ENCODE measurements at places on chromosomes 4 and X.

DNA sequence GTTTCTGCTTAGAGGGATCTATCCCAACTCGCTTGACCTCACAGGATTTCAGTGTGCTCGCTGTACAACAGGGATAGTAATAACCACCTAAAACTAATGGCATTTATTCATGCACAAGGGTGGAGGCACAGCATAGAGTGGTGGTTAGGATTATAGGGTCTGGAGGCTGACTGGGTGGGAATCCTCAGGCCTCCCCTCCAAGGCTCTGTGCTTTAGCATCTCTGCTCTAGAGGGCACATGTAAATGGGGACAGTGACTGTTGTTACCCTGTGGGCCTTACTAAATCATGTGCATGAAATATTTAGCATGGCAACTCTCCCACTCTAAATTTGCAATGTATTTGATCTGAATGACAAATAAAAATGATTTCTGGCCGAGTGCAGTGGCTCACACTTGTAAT, 29.2 kb downstream of the VCX2 start:
- DNase-seq: no peak

DNA sequence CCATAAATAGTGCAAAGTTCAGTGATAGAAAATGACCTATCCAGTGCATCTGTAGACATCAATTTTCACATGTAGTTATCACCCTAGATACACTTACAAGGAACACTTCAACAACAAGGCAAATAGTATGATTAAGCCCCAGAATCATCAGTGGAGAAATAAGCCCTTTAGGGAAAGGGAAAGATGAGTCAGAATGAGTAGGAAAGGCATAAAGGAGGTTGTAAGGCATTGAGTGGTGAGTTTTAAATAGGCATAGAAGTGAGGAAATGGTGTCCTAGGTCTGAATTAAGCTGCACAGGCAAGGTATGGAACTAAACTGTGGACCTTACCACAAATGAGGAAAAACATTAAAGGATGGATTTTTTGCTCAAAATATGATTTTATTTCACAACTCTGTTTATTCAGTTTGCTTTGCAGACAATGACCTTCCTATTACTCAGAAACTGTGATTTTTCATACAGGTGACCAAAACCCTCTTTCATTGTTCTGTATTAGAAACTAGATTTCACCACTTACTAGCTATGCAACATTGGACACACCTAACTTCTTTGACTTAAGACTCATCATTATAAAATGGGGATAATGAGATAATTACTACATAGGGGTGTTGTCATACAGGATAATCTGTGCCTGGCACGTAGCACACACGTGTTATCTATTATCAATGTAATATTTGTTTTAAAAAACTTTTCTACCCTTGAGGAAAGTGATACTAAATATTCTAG, 57.0 kb upstream of the MAP9 start:
- no peak for DNase-seq

- no peak for DNase-seq
Observed at GRCh38 chr4:181938631-181939030, 304.6 kb upstream of the TENM3 start.

DNA sequence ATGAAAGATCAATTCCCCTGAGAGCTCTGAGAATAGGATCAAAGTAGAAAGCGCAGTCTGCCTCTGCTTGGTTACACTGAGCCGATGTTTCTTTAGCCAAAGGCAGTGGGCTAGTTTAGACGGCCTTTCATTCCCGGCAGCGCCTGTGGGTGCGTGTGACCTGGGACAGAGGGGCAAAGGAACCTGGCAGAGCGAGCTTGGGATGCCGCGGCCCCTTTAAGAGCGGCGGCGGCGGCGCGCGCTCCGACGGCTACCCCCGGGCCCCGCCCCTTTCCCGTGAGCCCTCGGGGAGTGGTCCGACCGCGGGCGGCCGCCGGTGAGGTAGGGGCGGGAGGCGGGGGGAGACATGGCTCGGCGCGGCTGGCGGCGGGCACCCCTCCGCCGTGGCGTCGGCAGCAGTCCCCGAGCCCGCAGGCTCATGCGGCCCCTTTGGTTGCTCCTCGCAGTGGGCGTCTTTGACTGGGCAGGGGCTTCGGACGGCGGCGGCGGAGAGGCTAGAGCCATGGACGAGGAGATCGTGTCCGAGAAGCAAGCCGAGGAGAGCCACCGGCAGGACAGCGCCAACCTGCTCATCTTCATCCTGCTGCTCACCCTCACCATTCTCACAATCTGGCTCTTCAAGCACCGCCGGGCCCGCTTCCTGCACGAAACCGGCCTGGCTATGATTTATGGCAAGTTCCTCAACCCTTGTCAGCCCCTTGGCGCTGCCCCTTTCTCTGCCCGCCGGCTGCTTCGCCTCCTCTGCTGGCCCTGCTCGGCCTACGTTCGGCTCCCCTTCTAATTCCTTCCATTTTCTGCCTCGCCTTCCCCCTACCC, at the start of gene SLC9A6:
Gene SLC9A6, plus strand, starts transcription at position 279 of the 816 bp plus-strand sequence. Its CDS starts 224 bp downstream, at position 503.
- DNase-seq: peak; percentile 75

- no peak for DNase-seq
Observed at GRCh38 chr4:38189445-38189844, 229.2 kb downstream of the PTTG2 start.

- DNase-seq: no peak
Observed at GRCh38 chrX:40988100-40988499, 97.1 kb upstream of the USP9X start.

GRCh38 chrX:153816831-153817690, 13.3 kb downstream of the PDZD4 start:
- no peak for DNase-seq

DNA sequence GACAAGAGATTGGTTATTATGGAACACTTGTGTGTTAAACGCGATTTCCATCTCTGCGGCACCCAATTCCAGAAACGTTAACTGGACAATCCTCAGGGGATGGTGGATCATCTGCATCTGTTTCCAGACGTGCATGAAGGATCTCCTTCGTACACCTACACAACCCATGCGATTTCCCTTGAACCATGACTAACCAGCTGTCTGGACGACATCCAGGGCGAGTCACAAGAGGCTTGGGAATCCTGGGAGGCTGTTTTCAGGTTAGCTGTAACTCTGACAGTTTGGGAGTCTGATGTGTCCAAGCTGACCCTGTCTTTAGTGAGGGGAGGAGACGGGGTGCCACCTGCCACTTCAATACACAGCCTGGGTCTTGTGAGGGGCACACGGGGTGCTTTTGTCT, 84.5 kb downstream of the GATB start:
- DNase-seq: peak; percentile 31

DNA sequence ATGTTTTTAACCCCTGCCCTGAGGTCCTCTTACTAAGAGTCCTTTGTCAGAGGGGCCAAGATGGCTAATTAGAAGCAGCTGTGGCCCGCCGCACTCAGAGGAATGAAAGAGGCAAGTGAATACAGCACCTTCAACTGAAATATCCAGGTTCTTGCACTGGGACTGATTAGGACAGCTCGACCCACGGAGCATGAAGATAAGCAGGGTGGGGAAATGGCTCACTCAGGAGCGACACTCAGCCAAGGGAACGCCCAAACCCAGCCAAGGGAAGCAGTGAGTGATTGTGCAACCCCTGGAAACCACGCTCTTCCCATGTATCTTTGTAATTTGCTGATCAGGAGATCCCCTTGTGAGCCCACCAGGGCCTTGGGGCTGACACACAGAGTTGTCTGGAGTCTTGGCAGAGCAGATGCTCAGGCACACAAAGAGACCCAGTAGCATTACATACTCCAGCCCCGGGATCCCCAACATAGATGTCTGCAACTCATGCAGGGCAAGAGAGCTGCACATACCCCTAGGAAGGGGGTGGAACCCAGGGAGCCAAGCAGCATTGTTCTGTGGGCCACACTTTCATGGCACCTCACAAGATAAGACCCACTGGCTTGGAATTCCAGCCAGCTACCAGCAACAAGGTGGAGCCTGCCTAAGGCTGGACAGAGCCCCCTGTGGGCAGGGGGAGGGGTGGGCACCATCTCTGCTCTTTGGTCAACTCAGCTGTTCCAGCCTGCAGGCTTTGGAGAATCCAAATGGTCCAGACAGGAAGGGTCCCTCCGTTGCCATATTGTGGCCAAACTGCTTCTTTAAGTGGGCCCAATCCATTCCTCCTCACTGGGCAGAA, 23.3 kb downstream of the F8A3 start:
- no peak for DNase-seq

DNA sequence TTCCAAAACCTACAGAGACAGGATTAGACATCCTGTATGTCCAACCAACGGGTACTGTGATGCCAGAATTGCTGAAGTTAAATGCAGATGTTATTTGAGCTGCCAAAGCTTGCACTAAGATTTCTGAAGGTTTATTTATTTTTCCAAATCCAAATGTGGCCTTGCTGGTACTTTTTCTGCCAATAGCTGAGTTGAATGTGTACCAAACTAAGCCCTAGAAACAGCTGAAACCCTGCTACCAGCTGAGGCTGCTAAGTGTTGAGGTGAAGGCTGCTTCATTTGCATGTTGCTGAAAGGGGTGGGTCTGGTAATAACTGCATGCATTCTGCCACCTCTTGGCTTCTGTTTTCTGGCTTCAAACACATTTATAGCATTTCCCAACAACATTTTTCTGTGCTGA, 366.5 kb downstream of the FAT4 start:
- DNase-seq: no peak

- DNase-seq: no peak
Observed at GRCh38 chr4:31204874-31205273, 484.7 kb downstream of the PCDH7 start.

DNA sequence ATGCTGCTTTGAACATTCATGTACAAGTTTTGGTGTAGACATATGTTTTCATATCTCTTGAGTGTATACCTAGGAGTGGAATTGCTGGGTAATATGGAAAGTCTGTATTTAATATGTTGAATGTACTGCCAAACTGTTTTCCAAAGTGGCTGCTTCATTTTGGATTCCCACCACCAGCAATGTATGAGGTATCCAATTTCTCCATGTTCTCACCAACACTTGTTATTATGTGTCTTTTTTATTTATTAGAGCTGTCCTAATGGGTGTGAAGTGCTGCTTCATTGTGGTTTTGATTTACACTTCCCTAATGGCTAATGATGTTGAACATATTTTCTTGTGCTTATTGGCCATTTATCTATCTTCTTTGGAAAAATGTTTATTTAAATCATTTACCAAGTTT, 60.4 kb downstream of the BCOR start:
- DNase-seq: no peak

DNA sequence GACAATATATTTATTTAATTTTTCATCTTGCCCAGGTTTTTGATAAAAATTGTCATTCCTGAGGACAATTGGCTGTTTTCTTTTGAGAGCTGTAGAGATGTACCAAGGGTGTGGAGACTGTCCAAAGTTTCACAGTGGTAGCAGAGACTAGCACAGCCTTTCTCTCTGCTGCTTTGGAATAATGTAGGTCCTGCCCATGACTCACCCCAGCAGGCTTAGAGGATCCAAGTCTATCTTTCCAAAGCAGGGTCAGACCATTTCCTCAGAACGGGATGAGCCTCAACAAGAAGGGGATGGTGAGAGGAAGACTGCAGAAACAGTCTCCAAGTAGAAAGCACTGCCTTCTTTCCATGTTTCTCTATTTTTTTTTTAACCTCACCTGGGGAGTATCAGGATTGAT, 131.5 kb upstream of the RPL34 start:
- no peak for DNase-seq

GRCh38 chrX:30904186-30904585, 15.1 kb upstream of the TAB3 start:
- no peak for DNase-seq

DNA sequence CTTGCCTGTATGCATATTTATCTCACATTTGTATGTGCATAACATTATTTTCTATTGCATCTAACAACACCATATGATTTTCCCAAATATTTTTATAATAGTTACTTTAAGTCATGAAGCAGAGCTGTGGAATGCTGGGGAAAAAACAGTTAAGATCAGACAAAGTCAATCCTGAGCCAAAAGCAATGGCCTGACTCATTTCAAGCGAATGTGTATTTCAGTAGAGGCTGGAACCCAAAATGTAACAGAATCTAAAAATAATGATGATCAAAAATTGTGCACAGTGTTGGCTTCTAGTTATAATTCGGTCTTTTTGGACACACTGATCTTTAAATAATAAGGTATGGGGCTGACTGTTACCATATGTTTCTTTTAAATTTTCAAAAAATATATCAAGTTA, 516.2 kb upstream of the ADGRL3 start:
- no peak for DNase-seq

GRCh38 chr4:11700751-11701226, 272.1 kb upstream of the HS3ST1 start:
- no peak for DNase-seq

- DNase-seq: no peak
Observed at GRCh38 chr4:101114936-101115372, 232.4 kb downstream of the PPP3CA start.

- no peak for DNase-seq
Observed at GRCh38 chr4:189787216-189788031, 153.2 kb upstream of the FRG1 start.

DNA sequence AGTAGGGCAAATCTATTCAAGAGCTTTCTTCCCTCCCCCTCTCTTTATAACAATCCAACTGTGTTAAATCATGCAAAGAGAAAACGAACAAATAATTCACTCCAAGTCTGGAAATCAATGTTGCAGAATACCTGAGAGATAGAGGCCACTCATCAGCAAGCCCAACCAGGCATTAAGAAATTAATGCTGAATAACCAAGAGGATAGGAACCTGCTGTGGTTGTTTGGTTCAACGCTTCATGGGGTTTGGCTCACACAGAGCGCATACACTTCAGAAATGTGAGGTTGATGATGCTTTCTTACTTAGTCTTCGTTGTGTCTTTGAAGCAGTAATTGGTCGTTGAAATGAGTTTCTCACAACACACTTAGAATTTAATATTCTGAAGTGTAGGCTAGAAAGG, 1540.0 kb upstream of the PABPC4L start:
- DNase-seq: no peak

- DNase-seq: no peak
Observed at GRCh38 chr4:71095545-71095944, 102.1 kb downstream of the DCK start.

- DNase-seq: no peak
Observed at GRCh38 chr4:104860238-104861123, 286.2 kb upstream of the TET2 start.

DNA sequence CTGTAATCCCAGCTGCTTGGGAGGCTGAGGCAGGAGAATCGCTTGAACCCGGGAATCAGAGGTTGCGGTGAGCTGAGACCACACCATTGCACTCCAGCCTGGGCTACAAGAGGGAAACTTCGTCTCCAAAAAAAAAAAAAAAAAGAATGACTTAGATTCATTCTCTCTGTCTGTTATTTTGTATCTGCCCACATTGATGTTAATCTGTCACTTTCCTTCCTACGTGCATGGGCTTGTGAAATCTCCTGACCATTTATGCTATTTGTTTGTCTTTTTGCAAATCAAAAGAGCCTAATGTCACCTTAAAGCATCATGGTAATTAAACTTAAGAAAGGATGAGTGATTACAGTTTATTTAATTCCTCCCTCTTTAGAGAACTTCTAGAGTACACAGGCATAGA, 27.4 kb downstream of the GAB1 start:
- no peak for DNase-seq

- DNase-seq: no peak
Observed at GRCh38 chr4:138816875-138817274, 198.7 kb upstream of the NOCT start.

- DNase-seq: no peak
Observed at GRCh38 chr4:132026166-132026565, 1122.9 kb upstream of the PCDH10 start.
